ENCODE measurements at places on chromosomes 12 and 14.
A peak's percentile ranks its signal among the peaks of the same experiment; 100 is the strongest.

GRCh38 chr12:121352682-121353018 is 439 bp upstream of the ANAPC5 start:
- DNase-seq = no peak

DNA sequence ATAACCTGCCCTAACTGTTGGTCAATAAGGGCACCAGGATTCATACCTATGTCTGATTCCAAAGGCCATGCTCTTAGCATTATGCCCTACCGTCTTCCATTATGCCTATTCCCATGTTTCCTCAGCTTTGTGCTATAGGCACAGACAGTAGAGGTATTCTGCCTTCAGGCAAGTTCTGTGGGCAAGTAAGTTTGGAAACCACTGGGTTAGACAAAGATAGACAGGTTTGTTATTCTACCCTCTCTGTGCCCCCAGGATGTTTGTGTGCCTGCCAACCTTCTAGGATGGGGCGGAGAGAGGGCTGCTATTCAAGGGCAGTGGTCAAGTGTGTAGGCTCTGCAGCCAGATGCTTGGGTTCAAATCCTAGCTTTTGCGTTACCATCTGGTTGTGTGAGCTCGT is 4.6 kb downstream of the RAPGEF3 start:
- DNase-seq = no peak

DNA sequence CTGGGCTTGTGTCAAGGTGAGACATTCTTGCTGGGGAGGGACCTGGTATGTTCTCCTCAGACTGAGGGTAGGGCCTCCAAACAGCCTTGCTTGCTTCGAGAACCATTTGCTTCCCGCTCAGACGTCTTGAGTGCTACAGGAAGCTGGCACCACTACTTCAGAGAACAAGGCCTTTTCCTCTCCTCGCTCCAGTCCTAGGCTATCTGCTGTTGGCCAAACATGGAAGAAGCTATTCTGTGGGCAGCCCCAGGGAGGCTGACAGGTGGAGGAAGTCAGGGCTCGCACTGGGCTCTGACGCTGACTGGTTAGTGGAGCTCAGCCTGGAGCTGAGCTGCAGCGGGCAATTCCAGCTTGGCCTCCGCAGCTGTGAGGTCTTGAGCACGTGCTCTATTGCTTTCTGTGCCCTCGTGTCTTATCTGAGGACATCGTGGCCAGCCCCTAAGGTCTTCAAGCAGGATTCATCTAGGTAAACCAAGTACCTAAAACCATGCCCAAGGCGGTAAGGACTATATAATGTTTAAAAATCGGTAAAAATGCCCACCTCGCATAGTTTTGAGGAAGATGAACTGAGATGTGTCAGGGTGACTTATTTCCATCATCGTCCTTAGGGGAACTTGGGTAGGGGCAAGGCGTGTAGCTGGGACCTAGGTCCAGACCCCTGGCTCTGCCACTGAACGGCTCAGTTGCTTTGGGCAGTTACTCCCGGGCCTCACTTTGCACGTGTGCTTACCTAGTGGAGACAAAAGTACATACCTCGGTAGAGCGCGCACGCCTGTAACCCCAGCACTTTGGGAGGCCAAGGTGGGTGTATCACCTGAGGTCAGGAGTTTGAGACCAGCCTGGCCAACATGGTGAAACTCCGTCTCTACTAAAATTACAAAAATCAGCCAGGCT is 4.3 kb downstream of the GAPDH start:
- DNase-seq = peak; percentile 95

DNA sequence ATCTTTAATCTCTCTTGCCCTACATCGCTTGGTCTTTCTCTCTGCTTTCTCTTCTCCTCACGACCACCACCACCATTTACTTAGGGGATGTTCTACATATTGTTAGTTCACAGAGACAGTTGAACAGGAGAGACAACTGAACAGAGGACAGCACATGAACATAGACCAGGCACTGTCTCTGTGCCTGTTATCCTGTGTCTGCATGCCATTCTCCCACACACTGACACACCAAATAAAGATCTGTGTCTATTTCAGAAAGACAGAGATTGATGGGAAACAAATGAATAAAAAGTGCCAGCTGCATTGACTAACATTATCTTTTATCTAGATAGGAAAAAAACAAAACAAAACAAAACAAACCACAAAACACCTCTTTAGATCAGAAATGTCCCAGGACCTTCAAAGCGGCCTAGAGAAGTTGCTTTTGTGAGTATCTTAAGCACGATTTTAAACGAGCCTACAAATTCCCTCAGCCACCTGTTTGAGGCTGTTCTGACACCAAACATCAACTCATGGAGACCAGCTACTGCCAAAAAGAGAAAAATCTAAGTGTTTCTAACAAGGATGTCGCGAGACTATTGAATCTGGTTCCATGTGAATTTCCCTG is 77.6 kb upstream of the PARP11 start:
- no peak for DNase-seq

DNA sequence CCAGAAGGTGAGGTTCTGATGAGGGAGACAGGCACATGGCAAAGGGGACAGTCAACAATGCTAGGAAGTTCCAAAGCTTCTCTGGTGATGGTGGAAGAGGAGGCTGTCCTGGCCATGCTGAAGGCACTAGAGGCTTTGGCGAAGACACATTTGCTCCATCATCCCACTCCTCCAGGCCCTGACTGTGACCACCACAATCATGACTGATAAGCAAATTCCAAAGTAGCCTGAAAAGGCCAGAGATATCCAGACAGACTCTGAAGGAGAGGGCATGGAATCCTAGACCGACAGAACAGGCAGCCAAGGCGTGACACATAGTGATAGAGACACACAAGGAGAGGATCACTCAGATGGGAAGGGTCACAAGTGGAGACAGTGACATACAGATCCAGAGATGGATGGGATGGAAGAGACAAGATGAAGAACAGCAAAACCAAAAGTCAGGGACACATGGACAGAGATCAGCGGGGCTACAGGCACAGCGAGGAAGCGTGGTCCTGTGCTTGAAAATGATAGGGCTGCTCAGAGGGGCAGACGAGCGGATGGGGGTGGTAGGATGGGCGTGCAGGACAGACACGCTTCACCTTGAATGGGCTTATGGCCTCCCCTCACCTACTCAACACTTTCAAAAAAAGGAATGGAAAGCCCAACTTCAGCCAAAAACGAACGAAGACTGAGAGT is 1.3 kb downstream of the ZFHX2 start:
- DNase-seq = no peak

- no peak for DNase-seq
Observed at GRCh38 chr14:65263177-65263788, 149.2 kb upstream of the FUT8 start.

DNA sequence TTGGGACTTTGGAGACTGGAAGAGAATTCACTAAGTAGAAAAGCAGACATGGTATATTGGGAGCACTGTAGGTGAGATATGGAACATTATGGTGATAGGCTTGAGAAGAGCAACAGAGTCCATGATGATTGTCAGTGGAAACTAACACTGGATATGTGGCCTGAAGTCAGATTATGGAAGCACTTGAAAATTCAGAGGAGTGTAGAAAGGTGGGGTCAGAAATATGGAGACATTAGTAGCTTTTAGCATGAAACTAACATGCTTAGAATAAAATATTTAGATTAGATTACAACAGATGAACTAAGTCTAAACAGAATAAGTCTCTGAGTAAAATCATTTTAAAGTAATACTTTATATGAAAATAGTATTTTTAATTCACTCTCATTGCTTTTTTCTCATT is 499.1 kb downstream of the TMEM117 start:
- DNase-seq = no peak

DNA sequence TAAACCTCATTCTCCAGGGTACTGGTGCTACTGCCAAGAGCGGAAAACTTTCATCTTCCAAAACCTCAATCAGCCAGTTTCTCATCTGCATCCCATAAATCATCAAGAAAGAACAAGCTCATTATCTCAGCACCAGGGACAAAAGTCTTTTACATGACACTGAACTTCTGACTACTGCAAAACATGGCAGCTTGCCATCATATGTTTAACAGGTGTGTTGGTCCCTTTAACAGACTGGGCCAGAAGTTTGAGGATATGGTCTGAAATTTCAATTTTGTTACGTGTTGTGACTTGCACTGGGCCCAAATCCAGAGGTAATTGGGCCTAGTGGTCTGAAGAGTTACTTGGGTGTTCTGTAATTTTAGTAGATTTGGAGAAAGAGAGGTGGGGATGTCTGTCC is 305.4 kb upstream of the SEL1L start:
- no peak for DNase-seq

- no peak for DNase-seq
Observed at GRCh38 chr12:31817120-31817519, 88.3 kb upstream of the AMN1 start.

DNA sequence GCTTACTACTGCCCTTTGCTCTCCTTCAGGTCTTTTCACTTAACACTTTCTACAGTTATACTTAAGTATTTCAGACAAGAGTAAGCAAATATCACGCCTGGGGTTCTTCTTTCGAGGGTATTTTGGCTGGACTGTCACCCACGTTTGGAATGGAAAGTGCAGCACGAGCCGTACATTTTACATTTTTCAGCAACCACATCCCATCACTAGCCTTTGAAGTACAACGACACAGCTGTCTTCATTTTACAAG is 349 bp upstream of the FAM177A1 start:
- DNase-seq = no peak

DNA sequence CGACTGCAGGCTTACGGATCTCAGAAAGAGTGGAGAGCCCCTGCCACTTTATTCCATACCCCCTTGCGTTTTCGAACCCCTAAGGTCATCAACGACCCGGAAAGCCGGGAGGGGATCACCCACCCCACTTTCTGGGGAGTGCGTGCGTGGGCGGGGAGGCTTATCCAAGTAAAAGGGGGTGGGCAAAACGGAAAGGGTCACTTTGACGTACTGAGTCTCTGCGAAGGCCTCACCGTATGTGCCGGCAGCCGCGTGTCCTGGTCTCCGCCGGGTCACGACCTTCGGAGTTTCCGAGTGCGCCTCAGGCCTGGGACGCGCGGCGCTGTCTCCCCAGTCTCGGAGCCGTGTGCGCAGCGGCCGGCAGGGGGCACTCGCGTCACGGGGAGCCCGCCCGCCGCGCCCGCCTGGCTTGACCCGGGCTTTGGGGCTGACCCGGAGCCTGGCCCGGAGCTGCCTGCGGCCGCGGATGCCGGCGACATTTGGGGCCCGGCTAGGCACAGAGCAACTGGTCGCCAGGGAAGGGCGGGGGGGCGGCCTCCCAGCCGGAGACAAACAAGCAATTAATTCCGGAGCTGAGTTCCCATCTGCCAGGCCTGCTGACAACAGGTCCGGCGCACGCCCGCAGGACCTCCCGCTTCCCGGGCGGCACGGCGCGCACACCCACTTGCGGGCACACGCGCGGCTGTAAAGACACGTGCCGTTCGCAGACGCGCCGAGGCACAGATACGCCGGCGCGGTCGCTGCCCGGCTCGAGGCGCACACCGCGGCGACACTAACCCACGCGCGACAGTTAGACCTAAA is 890 bp upstream of the KIF26A start:
- peak; percentile 84 for DNase-seq

DNA sequence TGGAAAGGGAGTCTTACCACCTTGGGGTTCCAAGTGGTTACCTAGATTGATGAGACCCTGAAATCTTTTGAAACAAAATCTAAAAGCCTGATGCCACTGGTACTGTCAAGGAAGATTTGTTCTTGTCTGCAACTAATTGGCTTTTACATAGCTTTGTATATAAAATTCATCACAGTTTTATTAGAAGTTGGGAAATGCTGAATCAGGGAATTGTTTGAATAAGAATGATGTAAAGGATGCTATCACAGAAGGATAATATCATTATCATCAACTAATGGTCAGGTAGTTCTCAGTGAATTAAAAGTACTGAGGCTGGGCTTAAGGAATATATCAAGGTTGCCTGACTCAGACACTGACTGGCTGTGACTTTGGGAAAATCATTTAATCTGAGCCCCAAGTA is 248.3 kb upstream of the STXBP6 start:
- DNase-seq = no peak

DNA sequence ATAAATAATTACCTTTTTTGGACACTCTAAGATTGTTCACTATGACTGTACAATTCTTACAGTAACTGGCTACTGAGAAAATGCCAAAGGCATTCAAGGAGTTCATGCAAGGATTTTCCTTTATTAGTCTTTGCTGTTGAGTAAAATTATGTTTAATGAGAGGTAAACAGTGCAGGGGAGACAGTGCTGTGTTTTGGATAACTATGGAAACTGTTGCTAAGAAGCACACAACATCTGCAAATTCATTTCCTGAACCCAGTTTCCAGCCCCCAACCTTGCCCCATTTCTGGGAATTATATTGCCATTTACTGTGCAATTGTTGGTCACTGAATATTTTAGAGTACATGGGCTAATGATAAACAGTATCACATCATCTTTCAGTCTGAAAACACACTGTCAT is 1005.8 kb downstream of the TRHDE start:
- DNase-seq = no peak

- DNase-seq = no peak
Observed at GRCh38 chr12:5371631-5372030, 60.3 kb upstream of the NTF3 start.

DNA sequence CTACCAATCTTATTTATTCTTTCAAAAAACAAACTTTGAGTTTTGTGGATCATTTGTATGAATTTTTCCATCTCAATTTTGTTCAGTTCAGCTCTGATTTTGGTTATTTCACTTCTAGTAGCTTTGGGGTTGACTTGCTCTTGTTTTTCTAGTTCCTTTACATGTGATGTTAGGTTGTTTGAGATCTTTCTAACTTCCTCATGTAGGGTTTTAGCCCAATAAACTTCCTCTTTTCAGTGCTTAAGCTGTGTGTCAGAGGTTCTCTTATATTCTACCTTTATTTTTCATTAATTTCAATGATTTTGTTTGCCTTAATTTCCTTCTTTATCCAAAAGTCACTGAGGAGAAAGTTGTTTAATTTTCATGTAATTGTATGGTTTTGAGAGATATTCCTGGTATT is 860.4 kb upstream of the FBXO33 start:
- DNase-seq = no peak

DNA sequence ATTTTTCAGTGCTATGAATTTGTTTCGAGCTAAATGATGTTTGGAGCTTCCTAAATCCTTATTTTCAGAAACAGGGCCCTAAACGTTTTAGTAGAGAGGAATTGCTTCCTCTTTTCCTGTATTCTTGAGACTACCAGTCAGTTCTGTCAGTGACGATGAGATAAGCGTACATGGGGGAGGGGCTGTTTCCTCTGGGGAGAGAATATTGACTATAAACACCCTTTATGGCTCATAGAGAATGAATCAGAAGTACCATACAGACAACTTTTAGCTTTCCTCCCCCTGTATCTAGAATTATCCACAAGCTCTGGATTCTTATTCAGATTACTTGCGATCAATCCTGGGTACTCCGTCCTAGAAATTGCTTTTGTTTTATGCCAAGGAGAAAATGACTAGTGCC is 5.1 kb downstream of the TBK1 start:
- no peak for DNase-seq

GRCh38 chr14:102911991-102912761 is 10.3 kb upstream of the AMN start:
- DNase-seq = no peak

GRCh38 chr14:55427439-55427838 is 13.0 kb downstream of the TBPL2 start:
- DNase-seq = no peak

- no peak for DNase-seq
Observed at GRCh38 chr12:79020106-79020505, 155.5 kb downstream of the SYT1 start.

GRCh38 chr12:34603382-34604035 is 581.2 kb downstream of the ALG10 start:
- no peak for DNase-seq

- DNase-seq = no peak
Observed at GRCh38 chr14:24062216-24062980, 9.0 kb upstream of the CPNE6 start.

- DNase-seq = no peak
Observed at GRCh38 chr14:22648506-22648905, 4.4 kb upstream of the OR6J1 start.

- DNase-seq = no peak
Observed at GRCh38 chr14:90517076-90517841, 120.4 kb downstream of the CALM1 start.

- DNase-seq = no peak
Observed at GRCh38 chr12:103841690-103842584, 903 bp upstream of the NT5DC3 start.

All from Karpas-422 (cell line).